ENCODE measurements at places on chromosomes 1 and 21. TPM values are rescaled to one million over a fixed set of nuclear protein-coding genes. Genes with fewer than 3 reads are reported as not detected.

Gene SERPINC1
- total RNA-seq, result 0.62 TPM

GRCh38 chr1:176222196-176222595, 15.1 kb upstream of the COP1 start:
- DNase-seq, result no peak

GRCh38 chr1:21680918-21681317, 11.8 kb upstream of the RAP1GAP start:
- no peak for DNase-seq

Gene C1orf226
- 1.4 TPM for total RNA-seq

Gene SELL
- total RNA-seq, result 0.51 TPM

GRCh38 chr1:167130829-167131510, 37.1 kb downstream of the STYXL2 start:
- DNase-seq, result no peak

DNA sequence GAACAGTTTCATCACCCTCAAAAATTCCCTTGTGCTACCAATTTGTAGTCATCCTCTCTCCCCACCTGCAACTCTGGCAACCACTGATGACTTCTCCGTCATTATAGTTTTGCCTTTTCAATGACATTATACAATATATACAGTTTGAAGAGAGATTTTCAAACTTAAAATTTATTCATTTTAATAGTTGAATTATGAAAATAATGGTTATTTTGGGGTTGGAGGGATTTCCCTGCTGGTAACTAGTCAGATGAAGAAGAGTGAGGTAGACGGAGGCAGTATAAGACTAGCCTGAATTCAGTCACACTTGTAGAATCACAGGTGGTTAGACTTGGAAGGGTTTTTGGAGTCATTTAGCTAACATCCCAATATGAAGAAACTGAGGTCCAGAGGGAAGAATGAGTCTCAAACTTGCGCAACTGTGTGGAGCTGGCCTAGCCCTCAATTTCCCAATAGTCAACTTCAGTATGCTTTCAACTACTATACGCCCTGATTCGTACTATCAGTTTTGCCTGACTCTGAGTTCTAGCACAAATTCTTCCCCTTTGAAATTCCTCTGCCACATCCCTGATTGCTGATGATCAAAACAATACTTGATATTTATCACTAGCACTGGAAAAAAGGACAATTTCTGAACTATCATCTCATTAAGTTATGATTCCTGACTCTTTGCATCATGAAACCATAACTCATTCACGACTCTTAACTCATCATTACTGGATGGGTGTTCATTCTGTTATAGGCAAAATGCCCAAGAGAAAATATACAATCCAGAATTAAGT, 54.2 kb downstream of the VANGL2 start:
- no peak for DNase-seq

DNA sequence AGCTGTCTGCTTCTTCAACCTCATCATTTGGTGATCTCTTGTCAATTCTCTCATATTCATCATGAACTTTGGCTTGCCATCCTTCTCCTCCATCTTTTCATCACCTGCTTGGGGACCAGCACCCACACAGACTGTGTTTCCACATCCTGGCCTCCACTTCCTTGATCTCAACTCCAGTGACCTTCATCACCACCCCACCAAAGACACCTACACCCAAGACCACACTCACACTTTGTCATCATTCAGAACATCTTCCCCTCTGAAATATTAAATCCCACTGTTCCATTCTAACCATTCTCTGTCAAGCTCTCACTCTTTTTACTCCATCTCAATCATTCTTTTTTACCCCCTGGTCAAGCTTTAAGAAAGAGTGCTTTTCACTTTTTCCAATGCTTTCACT, 115.5 kb upstream of the VAV3 start:
- no peak for DNase-seq

DNA sequence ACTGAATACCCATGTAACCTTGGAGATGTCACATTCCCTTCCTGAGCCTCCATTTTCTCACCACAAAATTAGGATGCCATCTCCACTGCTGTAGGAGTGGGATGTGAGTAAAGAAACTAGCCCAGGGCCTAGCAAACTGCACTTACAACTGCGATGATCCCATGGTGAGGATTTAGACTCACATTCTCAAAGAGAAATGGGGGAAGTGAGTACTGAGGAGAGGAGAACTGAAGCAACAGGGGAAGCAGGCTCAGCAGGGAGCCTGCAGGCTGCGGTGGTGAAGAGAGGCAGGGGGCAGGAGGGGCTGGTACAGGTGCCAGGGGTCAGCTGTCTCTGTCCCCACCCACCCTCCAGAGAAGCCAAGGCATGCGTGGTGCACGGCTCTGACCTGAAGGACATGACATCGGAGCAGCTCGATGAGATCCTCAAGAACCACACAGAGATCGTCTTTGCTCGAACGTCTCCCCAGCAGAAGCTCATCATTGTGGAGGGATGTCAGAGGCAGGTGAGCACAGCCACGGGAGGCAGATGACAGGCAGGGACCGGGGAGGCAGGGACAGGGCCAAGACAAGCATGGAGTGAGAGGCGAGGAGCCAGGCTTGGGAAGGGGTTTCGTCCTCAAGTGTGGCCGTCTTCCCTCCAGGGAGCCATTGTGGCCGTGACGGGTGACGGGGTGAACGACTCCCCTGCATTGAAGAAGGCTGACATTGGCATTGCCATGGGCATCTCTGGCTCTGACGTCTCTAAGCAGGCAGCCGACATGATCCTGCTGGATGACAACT, 16.4 kb upstream of the ATP1A4 start:
- no peak for DNase-seq

- DNase-seq, result no peak
Observed at GRCh38 chr1:41277371-41277975, 35.4 kb upstream of the SCMH1 start.

Gene RGSL1
- not detected for total RNA-seq

GRCh38 chr1:179168536-179168935, 60.9 kb downstream of the ABL2 start:
- no peak for DNase-seq

Gene C1orf122
- total RNA-seq, result 52.5 TPM

DNA sequence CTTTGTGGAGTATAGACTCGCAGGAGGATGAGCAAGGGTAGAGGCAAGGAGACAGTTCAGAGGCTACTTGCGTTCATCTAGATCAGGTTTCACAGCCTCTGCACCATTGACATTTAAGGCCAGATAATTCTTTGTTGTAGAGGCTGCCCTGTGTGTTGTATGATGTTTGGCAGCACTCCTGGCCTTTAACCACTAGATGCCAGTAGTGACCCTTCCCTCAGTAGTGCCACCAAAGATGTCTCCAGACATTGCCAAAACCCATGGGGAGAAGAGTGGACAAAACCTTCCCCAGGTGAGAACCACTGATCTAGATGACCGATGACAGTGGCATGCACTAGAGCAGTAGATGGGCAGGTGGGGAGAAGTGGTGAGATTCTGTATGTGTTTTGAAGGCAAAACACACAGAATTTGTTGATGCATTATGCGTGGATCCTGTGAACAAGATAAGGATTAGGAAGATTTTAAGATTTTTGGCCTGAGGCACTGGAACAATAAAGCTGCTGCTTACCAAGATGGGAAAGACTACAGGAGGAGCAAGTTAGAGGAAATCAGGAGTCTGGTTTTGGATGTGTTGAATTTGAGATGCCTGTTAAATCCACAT, 9.9 kb upstream of the COG2 start:
- DNase-seq, result no peak

GRCh38 chr1:117632269-117633067, 26.6 kb downstream of the TENT5C start:
- DNase-seq, result no peak

GRCh38 chr1:21933397-21934248, 3.5 kb downstream of the HSPG2 start:
- no peak for DNase-seq

DNA sequence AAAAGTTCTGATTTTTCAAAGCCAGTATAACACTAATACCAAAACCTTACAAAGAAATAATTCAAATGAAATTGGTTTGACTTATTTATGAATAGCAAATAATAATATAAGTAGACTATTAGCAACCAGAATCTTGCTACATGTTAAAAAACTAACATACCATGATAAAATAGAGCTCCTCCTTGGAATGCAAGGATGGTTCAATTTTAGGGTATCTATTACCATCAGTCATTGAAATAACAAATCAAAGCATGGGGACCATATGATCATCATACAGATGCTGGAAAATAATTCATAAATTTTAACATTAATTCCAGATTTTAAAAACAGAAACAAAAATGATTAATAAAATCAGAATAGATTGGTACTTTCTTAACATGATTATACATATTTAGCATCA, 66.3 kb downstream of the RRAGC start:
- DNase-seq, result no peak

DNA sequence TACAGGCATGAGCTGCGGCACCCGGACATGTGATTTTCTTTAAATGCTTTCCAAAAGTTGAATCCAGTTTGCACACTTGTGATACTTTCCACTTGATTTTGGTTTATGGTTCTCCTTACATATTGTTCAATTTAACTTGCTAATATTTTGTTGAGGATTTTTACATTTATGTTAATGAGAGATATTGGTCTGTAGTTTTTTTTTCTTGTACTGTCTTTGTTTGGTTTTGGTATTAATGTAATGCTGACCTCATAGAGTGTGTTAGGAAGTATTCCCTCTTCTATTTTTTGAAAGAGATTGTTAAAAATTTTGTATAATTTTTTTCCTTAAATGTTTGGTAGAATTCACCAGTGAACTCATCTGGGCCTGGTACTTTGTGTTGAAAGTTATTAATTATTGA, 34.6 kb upstream of the LPGAT1 start:
- DNase-seq, result no peak

Gene RAB42
- total RNA-seq, result not detected

GRCh38 chr1:27473755-27474154, 16.2 kb downstream of the WASF2 start:
- DNase-seq, result no peak

Gene SPATA21
- not detected for total RNA-seq

DNA sequence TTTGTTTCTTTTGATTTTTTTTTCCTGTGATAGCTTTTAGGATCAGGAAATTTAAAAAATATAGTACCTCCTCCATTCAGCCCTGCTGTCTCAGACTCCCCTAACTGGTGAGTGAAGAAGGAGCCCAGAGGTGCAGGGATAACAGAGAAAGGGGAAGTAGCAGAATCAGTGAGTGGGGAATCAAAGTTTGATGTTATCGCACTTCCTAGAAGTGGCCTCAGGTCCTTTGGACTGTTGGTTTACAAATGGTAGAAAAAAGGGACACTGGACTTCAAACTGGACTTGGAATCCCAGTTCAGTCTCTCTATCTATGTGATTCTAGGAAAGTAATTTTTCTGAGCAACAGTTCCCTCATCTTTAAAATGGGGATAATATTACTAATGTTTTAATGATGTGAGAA, 99.5 kb downstream of the FGGY start:
- no peak for DNase-seq

Measured in K562 (cell line).